ENCODE measurements at places on chromosomes 6 and 20.

GRCh38 chr6:100626721-100627120, 162.0 kb upstream of the SIM1 start:
- H3K4me3 ChIP-seq: no peak overlapping the region
- no peaks in the 10 kb centered on the region for H3K27me3 ChIP-seq
- H3K27ac ChIP-seq: no peak overlapping the region
- no peak for DNase-seq
- no peaks in the 10 kb centered on the region for H3K4me1 ChIP-seq
- no peaks in the 10 kb centered on the region for H3K36me3 ChIP-seq

DNA sequence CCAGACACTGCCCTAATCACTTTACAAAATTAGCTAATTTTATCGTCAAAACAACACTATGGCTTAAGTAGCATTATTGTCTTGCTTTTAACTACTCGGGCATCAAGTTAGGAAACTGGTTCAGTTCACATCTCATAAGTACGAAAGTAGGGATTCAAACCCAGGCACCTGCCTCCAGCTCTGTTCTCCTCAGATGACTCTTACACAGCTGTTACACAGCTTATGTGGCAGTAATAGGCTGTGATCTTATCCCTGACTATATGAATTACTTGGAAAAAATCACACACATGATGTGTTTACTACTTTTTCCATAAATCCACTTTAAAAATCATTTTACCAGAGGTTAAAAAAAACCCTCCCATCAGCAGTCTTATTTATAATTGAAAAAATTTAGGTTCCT, 389.2 kb upstream of the FLRT3 start:
- H3K4me1 ChIP-seq: no peaks in the 10 kb centered on the region
- H3K27me3 ChIP-seq: no peaks in the 10 kb centered on the region

DNA sequence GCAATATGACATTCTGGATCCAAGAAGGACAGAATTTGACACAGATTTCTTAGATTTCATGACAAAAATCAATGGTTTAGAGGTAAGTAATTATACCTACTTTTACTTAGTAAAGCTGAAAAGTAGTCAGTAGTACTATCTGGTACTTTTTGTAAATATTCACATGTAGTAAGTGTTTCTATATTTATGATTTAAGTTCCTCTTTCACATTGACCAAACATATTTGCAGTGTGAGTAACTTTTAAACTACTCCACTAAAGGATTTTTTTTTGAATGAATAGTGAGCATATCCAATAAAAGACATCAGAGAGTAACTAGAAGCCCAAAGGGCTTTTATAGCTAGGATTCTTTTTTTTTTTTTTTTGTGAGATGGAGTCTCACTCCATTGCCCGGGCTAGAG, 60.8 kb downstream of the DNAH8 start:
- DNase-seq: no peak
- H3K27ac ChIP-seq: no peak overlapping the region
- H3K36me3 ChIP-seq: no peaks in the 10 kb centered on the region
- no peaks in the 10 kb centered on the region for H3K27me3 ChIP-seq
- no peaks in the 10 kb centered on the region for H3K4me1 ChIP-seq
- H3K4me3 ChIP-seq: no peak overlapping the region

DNA sequence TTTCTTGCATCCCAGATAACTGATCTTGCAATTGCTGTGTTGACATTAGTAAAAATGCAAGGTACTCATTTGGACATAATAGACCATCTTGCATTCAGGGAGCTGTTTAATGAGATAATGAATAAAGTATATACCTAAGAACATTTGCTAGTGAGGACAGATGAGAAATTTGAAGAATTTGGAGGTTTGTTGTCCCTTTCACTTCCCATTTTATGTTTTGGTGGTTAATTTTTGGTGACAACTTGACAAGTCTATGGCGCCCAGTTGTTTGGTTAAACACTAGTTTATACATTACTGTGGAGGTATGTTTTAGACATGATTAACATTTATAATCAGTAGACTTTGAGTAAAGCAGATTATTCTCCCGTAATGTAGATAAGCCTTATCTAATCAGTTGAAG, 300.2 kb upstream of the SYNCRIP start:
- no peak for DNase-seq
- H3K4me1 ChIP-seq: no peaks in the 10 kb centered on the region
- no peak overlapping the region for H3K27ac ChIP-seq
- H3K36me3 ChIP-seq: no peaks in the 10 kb centered on the region
- no peaks in the 10 kb centered on the region for H3K27me3 ChIP-seq
- no peak overlapping the region for H3K4me3 ChIP-seq

DNA sequence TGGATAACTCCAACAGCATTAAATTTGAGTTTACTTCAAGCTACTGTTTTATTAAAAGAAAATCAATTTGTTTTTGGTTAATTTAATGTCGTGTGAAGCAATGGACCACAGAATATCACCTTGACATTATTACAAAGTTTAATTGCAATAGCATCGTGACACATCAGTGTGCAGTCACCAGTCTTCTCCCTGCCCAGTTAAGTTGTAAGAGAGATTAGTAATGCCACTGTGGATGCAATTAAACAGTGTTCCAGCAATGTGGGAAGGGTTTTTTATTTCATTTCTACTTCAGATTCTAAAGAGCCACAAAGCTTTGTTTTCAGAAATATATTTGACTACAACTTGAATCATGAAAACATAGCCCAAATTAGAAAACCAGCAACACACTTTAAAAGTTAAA, 128.7 kb downstream of the SYNE1 start:
- H3K27ac ChIP-seq: no peak overlapping the region
- H3K4me1 ChIP-seq: no peaks in the 10 kb centered on the region
- H3K4me3 ChIP-seq: no peak overlapping the region

- H3K27ac ChIP-seq: no peak overlapping the region
- H3K36me3 ChIP-seq: no peaks in the 10 kb centered on the region
- H3K4me1 ChIP-seq: peaks cover 17% of the 10 kb centered on the region
- DNase-seq: no peak
- no peak overlapping the region for H3K4me3 ChIP-seq
These were observed 15.9 kb downstream of the NT5E start for GRCh38 chr6:85465762-85466161.

DNA sequence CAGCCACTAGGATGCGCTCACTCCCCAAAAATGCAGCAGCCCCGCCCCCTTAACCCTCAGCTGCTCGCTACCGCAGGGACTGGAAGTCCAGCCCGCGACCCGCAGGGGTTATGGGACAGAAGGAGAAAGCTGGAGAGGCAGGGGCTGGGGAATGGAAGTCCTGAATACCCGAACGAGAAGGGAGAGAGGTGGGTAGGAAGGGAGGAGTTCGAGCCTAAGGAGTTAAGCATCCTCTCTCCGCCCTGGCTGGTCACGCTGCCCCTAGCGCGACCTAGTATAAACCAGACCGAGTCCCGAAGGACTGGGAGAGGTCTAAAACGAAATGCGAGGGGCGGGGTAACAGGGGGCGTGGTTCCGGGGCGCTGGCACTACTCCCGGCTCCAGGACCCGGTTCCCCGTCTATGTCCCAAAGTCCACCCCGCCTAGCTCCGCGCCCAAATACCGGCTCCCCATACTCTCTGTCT, 448 bp upstream of the DDAH2 start:
- DNase-seq: peak; percentile 77
- H3K27ac ChIP-seq: peak overlapping the region; percentile 65
- peak overlapping the region; percentile 92 for H3K4me3 ChIP-seq
- H3K4me1 ChIP-seq: peaks cover 18% of the 10 kb centered on the region

DNA sequence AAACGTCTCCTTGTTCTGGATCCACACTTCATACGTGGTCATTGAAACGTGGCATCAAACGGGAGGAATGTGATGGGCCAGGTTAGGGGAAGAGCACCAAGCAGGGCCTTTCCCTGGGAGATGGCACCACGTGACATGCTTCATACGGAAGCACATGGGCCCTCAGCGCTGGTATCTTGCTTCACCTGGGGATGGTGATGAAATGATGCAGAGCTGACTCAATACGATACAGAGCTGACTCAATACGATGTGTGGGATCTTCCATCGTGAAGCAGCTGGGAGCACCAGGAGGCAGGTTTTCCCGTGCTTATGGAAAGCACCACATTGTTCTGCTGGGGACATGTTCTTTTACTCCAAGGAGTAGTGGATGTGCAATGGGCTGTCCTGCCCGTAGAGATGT, 22.5 kb upstream of the TAGAP start:
- no peaks in the 10 kb centered on the region for H3K27me3 ChIP-seq
- no peak overlapping the region for H3K27ac ChIP-seq
- no peak for DNase-seq
- no peak overlapping the region for H3K4me3 ChIP-seq
- H3K36me3 ChIP-seq: no peaks in the 10 kb centered on the region
- H3K4me1 ChIP-seq: peaks cover 36% of the 10 kb centered on the region

GRCh38 chr20:43751167-43752050, 24.6 kb upstream of the GTSF1L start:
- H3K4me1 ChIP-seq: peaks cover 9% of the 10 kb centered on the region
- no peak overlapping the region for H3K27ac ChIP-seq
- H3K4me3 ChIP-seq: no peak overlapping the region
- DNase-seq: peak; percentile 65
- no peaks in the 10 kb centered on the region for H3K36me3 ChIP-seq
- no peaks in the 10 kb centered on the region for H3K27me3 ChIP-seq

DNA sequence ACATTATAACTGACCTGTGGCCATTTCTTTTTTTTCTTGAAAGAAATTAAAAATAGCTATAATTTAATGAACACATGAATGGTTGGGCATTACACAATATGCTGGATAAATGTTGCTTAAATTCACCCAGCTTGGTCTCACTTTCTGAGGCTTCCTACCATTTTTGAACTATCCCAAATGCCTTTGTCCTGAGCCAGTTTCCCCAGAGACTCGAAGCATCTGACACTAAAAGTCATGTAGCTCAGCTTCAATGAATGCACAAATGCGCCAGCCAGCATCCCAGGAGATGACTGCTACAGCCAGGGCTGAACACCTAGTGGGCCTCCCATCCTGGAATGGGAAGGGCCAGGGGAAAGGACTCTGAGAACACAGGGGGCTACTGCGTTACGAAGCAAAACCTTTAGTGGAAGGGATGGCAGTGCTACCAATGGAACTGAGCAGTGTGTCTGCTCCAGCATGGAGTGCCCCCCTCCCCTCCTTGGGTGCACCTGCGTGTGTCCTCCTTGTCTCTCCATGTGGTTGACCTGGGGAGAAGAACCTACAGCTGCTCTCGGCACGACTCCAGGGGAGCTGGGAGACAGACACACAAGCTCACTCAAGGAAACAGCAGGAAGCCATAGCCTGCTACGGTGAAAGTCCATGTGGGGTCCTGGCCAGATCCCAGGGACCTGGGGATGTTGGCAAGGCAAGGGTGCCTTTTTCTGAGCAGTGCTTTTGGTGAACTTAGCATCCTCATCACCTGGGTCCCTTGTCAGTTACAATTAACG, 60.9 kb downstream of the IRF4 start:
- no peaks in the 10 kb centered on the region for H3K27me3 ChIP-seq
- no peak overlapping the region for H3K27ac ChIP-seq
- H3K4me3 ChIP-seq: no peak overlapping the region
- no peaks in the 10 kb centered on the region for H3K36me3 ChIP-seq

DNA sequence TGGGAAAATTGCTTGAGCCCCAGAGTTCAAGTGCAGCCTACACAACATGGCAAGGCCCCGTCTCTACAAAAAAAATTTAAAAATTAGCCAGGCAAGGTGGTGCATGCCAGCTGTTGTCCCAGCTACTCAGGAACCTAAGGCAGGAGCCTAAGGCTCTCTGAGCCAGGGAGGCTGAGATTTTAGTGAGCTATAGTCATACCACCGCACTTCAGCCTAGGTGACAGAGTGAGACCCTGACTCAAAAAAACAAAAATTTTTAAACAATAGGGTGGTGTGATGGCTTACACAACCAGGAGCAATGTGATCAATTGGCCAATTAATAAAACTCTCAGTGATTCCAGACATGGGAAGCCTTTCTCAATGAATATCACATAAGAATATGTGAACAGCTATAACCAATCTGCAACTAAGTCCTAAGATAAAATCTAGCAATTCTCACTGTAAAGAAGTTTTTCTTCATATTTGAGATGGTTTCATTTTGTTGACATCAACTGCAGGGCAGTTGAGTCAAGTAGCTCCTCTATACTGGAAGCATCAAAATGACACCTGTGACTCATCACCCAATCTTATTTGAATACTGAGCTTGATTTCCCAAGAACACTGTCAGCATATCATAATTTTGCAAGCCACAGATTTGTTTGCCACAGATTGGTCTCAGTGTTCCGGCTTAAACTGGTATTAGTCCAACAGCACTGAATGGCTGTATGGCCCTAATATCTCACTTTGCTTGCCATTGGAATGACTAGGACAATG, 169.0 kb upstream of the GJE1 start:
- no peaks in the 10 kb centered on the region for H3K27me3 ChIP-seq
- no peak overlapping the region for H3K27ac ChIP-seq
- no peak for DNase-seq
